ENCODE measurements at places on chromosomes 1 and 21.

- no peak for DNase-seq
These were observed 220.5 kb downstream of the FOXD2 start for GRCh38 chr1:47658161-47658920.

DNA sequence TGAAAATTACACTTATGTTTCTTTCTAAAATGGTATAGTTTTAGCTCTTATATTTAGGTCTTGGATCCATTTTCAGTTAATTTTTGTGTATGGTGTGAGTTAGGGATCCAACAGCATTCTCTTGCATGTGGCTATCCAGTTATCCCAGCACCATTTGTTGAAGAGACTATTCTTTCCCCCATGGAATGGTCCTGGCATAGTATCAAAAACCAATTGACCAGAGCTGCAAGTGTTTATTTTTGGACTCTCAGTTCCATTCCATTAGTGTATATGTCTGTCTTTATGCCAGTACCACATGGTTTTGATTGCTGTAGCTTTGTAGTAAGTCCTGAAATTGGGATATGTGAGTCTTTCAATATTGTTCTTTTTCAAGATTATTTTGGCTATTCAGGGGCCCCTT lies 14.3 kb downstream of the TTLL10 start:
- no peak for DNase-seq

DNA sequence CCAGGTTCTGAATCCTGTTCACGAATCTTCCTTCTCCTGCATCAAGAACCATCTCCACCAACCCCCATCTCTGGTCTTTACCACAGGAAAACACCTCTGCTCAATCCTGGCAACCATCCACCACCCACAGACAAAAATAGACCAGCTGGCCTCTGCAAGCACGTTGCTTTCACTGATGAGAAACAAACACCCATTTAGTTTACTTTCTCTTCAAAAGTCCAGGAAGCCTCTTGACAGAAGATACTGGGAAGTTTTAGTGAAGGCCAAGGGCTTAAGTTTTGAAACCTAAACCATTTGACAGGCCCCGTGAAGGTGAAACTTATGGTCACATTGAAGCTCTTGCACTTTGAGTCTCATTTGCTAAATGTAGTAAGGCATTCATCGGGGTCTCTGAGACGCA lies 122.6 kb upstream of the PPP2R5A start:
- no peak for DNase-seq

DNA sequence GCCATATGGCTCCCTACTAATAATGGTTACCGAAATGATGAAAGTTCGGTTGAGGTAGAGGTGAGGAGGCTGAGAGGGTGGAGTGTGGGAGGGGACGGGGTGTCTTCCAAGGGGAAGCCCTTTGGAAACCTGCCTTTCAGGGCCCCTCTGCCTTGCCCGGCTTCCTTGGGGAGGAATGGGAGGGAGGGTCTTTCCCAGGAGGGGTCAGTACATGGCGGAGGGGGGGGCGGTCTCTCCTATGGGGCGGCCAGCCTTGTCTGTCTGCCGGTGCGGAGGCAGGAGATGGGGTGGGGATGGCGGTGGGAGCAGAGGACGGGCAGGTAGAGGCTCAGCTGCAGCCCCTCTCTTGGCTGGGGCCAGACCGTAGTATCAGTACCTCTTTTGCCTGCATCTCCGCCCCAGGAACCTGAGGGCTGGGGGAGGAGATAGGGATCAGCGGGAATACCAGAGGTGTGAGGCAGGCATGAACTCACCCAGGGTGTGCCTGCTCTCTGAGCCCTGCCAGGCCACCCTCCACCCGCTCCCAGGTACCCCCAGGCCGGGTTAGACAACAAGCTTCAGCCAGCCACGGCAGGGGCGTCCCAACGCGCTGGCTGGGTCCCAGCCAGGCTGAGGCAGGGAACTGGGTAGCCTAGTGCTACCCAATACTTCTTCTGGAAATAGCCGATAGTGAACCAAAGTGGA lies 79.4 kb upstream of the POU3F1 start:
- no peak for DNase-seq

DNA sequence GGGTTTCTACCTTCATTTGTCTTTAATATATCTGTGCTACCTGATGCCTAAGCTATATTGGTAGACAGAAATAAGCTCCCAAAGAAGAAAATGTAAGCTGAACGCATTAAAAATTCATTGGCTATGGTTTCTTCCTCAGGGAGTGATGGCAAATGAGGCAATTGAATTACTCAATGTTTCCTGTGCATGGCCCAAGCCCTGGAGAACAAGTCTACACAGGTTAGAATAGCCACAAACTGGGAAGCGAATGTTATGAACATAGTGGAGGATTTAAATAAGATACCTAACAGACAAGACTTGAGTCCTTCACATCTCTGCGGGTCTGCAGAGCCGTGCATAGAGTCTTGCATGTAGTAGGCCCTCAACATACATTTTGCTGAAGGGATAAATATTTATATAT lies 350.3 kb downstream of the RWDD3 start:
- no peak for DNase-seq

GRCh38 chr1:154726443-154726842 lies 118.5 kb upstream of the ADAR start:
- no peak for DNase-seq

DNA sequence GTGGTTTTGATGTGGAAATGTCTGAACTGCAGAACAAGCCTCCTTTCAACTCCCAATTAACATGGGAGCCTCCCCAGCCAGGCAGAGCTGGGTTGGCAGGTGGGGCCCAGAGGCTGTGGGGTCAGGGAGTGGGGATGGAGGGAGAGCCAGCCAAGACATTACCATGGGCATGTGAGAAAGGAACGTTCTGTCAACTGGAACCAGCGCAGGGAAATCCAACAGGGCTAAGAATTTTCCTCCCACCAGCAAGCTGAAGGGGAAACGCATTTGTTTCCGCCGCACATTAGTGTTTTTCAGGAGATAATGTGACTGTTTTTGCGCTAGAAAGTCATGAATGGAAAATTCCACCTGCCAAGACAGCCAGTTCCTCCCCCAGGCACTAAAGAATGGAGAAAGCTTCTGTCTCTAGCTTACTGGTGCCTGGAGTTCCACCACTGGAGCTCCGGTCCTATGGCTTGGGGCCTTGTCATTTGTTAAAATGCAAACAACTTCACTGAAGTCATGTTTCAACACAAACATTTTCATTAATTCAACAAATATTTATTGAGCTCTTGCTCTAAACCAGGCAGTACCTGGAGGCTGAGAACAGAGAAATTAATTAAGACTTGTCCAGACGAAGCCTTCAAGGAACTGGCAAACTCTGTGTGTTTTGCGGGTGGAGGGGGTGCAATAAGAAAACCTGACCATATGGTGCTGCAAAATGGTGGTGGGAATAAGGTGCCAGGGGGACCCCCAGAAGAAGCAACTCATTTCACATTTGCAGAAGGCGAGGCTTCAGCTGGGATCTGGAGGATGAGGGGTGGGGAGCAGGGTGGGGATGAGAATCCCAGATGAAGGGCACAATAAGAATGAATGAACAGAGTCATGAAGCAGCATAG lies 305.1 kb downstream of the MATN1 start:
- no peak for DNase-seq

DNA sequence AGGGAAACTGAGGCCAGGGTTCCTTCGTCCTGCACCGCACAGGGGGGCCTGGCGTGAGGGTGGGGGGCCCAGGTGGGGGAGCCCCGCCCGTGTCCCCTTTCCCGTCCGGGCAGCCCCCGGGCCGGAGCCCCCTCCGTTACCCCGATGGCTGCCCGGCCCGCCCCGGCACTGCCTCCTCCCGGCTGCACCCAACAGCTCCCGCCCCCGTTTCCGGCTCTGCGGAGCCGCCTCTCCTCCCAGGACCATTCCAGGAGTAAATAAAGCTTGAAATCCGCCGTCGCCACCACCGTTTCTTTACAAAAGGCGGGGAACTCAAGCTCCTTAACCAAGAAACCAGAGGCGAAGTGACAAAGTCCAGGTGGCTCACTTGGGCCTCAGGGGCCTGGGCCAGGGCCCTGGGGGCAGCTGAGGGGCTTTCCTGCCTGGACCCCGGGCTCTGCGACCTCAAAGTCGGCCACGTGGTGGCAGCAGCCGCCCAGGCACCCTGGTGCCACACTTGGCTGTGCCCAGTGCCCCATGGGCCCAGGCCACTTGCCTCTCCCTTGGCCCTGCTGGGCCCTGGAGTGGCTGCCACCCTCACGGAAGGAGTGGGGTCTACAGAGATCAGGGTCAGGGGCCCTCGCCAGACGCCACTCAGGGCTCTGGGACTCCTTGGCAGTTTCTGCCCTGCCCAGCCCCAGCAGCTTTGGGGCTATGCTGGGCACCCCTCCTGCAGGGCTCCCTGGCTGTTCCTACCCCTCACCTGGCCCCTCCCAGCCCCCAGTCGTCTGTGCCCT lies 514 bp upstream of the FAAP20 start:
- peak; percentile 85 for DNase-seq

DNA sequence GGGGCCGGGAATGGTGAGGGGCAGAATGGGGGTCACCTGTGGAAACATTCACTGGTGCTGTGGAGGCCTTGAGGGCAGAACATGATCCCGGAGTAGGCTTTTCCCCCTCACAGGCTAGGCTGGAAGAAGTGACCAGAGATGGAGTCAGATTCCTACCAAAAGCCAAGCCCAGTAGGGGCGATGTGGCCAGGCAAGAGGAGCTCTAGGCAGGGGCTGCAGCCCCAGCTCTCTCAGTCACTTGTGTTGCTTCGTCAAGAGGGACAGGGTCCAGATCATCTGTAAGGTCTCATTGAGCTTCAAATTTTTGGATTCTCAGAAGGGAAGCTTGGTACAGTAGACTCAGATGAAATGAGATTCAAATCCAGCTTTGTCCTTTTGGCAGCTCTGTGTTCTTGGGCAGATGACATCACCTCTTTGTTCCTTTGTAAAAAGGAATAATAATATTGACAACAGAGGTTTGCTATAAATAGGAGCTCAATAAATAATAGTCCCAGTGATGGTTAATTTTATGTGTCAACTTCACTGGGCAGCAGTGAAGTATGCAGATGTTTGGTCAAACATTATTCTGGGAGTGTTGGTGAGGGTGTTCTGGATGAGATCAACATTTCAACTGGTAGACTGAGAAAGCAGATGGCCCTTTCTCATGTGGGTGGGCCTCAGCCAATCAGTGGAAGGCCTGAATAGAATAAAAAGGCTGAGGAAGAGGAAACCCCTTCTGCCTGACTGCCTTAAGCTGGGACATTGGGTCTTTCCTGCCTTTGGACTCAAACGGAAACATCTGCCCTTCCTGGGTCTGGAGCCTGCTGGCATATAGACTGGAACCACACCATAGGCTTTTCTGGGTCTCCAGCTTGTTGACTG lies 324.7 kb upstream of the USP24 start:
- DNase-seq = peak; percentile 84

GRCh38 chr1:1671365-1672119 lies 12.7 kb upstream of the CDK11B start:
- DNase-seq = no peak

- DNase-seq = peak; percentile 23
These were observed 145.6 kb upstream of the NFIA start for GRCh38 chr1:60936591-60937342.

DNA sequence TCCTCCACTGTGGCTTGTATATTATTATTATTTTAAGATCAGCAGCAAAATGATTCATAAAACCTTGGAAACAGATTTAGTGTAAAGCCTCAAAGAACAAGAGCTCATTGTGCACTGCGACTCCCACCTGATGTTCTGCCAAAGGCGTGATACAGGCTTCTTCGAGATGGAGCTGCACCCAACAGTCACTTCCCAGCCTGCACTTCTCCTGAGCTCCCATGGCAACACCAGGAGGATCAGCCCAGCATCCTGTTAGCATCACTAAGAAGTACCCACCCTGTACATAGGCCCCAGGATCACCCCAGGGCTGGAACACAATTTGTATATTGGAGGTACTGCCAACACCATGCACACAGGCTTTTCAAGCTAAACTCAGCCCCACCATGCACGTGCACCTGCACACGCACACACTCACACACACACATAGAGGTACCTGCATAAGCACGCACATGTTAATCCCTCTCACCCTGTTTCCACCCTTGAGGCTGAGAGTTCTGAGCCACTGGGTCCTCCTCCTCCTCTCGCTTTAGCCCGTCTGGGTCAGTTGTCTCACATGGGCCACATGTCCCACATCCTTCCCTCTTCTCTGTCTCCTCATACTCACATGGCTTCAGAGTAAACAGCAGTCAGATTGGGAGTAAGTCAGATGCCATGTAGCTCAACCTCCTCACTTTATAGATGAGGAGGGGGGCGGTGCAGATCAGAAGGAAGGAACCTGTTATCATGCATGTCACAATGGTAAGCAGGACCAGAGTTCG lies 281.9 kb upstream of the POU3F1 start:
- DNase-seq = no peak

GRCh38 chr21:32135401-32136363 lies 143.2 kb downstream of the MIS18A start:
- no peak for DNase-seq

GRCh38 chr21:42579456-42580075 lies 65.9 kb downstream of the SLC37A1 start:
- DNase-seq = no peak

GRCh38 chr1:150479927-150480352 lies 7.3 kb upstream of the TARS2 start:
- no peak for DNase-seq

DNA sequence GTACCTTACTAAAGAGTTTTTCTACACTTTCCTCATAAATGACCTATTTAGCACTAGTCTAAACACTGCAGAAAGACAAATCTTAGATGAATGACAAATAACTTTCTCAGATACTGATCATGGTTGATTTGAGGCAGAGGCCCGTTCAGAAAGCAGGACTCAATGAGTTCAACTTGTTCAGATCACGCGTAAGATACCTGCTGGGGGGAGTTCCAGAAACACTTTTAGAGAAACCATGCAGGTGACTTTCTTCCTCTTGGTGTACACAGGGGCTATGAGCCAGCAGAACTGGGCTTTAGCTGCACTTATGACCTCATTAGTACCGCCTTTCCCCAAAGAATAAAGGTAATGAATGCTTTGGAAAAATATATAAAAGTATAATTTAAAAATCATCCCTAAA lies 38.8 kb upstream of the TTC39A start:
- DNase-seq = no peak

DNA sequence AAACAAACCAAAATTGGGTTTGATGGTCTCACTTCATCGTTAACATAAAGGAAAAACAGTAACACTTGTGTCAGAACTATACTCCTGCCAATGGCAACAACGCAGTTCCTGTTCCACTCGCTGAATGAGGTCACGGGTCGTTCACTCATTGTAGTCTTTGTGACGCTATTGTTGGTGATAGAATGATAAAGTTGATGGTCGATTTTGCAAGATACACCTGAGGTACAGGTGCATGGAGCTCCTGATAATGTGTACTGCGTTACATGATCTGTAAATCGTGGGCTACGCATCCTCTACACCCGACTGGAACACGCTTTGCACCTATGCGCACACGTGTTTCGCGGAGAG lies 391 bp upstream of the CENPS start:
- no peak for DNase-seq

- DNase-seq = no peak
These were observed 372.9 kb upstream of the RUNX1 start for GRCh38 chr21:35422011-35422410.

GRCh38 chr1:70666381-70667140 lies 255.5 kb downstream of the CTH start:
- DNase-seq = no peak

- DNase-seq = peak; percentile 38
These were observed 509 bp downstream of the GDAP2 start for GRCh38 chr1:117928881-117929342.
